Foreskin keratinocyte (primary cell): ENCODE measurements at places on chromosomes 2 and 18. TPM values are rescaled to one million over a fixed set of nuclear protein-coding genes. Genes with fewer than 3 reads are reported as not detected.
A peak's percentile ranks its signal among the peaks of the same experiment; 100 is the strongest.

Gene TTR
- polyA plus RNA-seq, result not detected in 2 replicates

DNA sequence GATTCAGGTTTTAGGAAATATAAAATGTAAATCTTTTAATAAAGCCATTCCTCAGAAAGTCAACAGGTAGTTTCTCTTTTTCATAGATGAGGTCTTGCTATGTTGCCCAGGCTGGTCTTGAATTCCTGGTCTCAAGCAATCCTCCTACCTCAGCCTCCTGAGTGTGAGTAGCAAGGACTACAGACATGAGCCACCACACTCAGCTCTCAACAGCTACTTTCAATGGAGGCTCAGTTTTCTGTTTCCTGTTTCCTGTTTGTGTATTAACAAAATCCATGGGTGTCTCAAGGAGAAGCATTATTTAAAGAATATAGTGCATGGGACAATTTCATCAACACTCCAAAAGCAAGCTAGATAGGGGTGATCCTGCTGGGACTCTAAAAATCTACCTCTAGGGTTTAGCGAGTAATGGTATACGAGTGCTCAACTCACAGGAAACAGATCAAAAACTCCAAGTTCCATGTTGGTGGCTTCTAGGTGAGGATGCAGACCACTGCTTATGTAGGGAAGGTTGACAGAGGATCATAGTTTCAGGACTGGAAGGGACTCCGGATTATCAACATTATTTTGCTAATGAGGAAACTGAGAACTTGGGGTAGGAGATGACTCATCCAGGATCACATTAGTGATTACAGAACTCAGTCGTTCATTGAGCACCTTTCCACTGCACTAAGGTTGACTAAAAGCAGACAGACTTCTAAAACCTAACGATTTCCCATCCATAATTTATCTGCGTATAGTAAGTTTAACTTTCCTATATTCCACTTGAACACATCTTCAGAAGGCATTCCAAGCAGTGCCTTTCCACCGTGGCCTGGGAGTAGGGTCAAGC, 61.7 kb upstream of the WIPF1 start:
- DNase-seq, result no peak

DNA sequence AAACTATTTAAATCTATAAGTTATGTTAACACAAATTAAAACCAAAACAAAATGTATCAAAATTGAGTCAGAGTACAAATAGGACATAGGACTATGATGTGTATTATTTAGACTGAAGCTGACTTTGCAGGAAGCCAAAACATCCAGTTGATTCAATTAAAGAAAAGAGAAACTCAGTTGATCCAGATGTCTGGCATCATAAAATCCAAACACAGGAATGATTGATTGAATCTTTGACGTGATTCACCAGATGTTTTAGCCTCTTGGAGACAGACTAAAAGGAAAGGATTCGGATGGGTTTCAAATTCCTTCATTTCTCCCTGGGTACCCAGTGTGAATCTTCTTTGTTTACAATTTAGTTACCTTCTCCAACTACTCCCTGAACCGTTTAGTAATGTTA, 272.9 kb downstream of the IRS1 start:
- DNase-seq, result no peak

DNA sequence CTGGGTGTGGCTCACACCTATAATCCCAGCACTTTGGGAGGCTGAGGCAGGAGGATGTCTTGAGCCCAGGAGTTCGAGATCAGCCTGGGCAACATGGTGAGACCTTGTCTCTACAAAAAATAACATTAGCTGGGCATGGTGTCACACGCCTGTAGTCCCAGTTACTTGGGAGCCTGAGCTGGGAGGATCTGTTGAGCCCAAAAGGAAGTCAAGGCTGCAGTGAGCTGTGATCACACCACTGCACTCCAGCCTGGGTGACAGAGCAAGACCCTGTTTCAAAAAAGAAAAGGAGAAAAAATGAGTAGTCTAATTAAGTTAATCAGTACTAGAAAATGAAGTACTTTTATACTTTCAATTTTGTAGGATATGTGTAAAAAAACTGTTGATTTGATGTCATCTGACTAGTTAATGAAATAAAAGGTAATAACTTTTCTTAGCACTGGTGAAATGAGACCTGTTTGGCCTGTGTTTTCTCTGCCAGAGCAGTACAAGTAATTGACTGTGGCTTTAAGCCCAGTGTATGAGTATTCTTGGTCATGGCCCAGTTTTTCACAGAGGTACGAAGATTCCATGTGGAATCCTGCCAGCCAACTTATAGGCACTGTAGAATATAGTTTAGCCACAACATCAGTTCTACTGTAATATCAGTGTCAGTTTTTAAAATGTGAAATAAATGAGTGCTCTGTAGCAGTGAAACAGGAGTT, 35.8 kb downstream of the MFSD6 start:
- no peak for DNase-seq

GRCh38 chr18:27652480-27653121, 467.5 kb upstream of the CHST9 start:
- peak; percentile 21 for DNase-seq

- no peak for DNase-seq
Observed at GRCh38 chr2:229810786-229811185, 96.4 kb upstream of the DNER start.

GRCh38 chr2:127404466-127405254, 13.6 kb upstream of the PROC start:
- DNase-seq, result no peak

- DNase-seq, result no peak
Observed at GRCh38 chr2:173544641-173545363, 190.1 kb downstream of the CDCA7 start.
